Kidney tubule cell (primary cell): ENCODE measurements at places on chromosomes 11 and 22.
A peak's percentile ranks its signal among the peaks of the same experiment; 100 is the strongest.

GRCh38 chr11:73662445-73663157 is 16.2 kb downstream of the PLEKHB1 start:
- peak; percentile 17 for DNase-seq

GRCh38 chr11:61049859-61050258 is 52.4 kb upstream of the CD5 start:
- DNase-seq: no peak

DNA sequence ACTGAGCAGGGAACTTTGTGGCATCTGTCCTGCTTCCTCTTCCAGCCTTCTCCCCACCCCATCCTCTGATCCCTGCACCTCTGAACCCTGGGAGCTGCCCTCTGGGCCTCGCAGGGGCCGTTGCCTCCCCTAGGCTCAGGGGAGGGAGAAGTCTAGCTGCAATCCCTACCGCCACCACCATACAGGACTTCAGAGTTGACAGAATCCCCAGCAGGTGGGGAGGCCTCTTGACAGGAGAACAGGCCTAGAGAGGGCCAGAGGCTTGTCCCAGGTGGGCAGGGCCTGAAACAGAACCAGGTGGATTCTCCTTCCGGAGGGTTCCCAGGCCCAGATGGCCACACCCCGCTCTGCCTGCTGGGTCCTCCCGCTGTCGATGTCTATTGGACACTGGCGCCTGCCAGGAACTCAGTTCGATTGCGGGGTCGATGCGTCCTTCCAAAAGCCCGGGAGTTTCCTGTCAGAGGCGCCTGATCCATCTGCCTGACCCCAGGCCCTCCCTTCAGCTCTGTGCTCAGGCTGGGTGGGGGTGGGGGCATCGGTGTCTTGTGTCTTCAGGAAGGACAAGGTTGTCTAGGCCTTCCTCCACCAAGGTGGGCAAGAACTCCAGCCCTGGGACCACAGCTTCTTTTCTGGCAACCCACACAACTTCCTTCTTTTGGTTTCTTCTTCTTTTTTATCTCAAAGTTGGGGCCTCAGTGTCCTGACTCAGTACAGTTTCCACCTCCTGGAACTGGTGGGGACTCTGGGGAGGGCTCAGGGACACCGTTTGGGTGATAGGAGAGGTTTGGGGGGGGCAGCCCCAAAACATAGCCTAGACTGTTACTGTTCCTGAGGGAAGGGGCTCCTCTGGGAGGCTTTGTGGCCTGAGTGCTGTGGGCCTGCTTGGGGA is 6.4 kb downstream of the STARD10 start:
- DNase-seq: no peak

DNA sequence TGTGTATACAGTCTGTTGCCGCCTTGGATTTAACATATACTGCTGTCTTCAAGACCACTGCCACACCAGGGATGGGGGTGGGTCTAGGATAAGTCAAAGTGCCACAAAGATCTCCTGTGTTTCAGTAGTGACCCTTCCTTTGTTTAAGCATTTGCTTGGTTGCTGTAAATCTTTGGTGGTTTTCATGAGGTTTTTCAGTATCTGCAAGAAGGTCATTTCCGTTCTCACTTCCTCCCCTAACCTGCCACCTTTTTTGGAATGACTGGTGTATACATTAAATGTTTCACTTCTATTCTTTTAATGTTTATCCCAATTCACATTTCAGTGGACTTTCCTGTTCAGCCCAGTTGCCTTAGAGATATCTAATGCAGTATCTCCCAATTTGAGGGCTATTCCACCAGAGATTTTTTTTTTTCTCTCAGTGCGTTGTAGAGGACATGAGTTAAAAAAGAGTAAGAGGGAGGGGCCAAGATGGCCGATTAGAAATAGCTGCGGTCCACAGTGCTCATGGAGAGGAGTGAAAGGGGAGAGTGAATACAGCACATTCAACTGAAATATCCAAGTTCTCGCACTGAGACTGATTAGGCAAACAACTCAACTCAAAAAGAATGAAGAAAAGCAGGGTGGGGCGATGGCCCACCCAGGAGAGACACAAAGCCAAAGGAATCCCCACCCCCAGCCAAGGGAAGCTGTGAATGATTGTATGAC is 43.2 kb downstream of the USP47 start:
- no peak for DNase-seq

DNA sequence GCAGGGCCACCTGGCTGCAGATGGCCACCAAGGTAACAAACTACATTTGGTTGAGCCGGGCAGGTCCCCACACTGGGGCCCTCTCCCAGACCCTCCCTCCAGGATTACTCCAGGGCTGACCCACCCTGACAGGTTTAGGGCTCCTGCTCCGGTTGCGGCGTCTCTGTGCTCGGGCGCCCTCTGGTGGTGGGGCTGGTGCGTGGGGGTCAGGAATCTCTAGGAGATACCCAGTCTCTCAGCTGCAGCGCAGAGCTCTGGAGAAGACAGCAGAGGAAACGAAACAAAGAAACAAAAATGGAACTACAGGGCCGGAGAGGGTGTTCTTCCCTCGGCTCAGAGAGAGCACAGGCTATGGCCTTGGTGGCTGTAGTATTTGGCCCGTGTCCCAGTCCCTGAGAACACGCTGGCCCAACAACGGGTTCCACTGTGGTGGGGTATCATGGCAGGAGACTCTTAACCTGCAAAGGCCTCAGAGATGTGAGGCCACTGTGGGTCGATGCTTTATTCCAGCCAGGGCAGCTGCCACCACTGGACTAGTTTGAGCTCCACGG is 2.4 kb downstream of the C11orf96 start:
- DNase-seq: peak; percentile 39

DNA sequence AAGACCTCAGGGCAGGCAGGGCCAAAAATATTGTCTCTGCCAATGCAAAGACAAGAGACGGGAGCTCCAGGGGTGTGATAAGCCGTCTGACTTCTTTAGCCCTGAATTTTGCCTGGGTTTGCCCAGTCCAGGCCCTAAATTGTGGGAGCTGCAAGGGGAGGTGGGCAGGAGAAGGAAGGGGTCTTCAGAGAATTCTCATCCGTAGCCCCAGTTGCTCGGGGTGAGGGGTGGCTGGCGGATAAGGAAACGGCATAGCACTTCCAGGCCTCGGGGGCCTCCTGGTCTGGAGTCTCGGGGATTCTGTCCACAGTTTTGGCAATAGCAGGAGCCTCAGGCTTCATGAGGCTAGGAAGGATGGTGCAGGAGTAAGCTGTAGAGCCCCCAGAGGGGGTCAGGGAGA is 7.4 kb downstream of the CD5 start:
- DNase-seq: no peak

- DNase-seq: no peak
These were observed 18.8 kb upstream of the PRSS23 start for GRCh38 chr11:86781546-86781945.

- peak; percentile 44 for DNase-seq
These were observed 515.1 kb downstream of the INSC start for GRCh38 chr11:15629690-15630321.

DNA sequence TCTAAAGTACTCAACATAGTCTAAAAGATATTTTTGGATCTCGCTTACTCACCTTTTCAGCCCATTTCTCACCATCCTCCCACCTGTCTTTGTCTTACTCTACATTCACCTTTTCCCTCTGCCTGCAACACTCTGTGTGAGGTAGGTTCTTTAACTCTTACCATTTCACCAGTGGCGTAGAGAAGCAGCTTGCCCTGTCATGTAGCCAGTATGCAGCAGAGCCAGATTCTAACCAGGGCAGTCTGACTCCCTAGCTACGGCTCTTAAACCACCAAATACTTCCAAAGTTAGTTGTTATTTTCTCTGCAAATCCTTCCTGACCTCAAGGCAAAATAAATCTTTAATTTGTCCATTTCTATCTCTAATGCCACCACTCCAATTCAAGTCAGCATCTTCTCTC is 7.5 kb downstream of the ALG8 start:
- no peak for DNase-seq

GRCh38 chr11:69062169-69062855 is 13.6 kb downstream of the TPCN2 start:
- no peak for DNase-seq

GRCh38 chr22:49291169-49291568 is 536.5 kb downstream of the BRD1 start:
- no peak for DNase-seq

DNA sequence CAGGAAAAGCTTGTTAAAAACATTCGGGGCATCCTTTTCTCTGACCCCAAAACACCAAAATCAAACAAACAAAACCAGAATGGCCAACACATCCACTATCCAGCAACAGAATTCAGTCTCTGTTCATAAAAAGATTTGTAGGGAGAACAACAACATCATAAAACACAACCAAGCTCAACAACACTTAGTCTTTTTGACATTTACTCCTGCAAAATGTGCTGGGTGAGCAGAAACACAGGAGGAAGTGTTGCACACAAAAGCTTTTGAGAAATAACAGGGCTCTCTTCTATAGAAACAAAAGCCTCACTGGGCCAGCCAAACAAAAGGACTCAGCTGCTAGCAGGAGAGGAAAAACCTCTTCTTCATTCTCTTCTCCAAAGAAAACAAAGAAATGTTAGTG is 736.0 kb upstream of the CCDC90B start:
- DNase-seq: no peak

GRCh38 chr11:128757886-128758612 is 64.2 kb downstream of the FLI1 start:
- DNase-seq: no peak

GRCh38 chr11:33827206-33827605 is 52.9 kb upstream of the FBXO3 start:
- no peak for DNase-seq

DNA sequence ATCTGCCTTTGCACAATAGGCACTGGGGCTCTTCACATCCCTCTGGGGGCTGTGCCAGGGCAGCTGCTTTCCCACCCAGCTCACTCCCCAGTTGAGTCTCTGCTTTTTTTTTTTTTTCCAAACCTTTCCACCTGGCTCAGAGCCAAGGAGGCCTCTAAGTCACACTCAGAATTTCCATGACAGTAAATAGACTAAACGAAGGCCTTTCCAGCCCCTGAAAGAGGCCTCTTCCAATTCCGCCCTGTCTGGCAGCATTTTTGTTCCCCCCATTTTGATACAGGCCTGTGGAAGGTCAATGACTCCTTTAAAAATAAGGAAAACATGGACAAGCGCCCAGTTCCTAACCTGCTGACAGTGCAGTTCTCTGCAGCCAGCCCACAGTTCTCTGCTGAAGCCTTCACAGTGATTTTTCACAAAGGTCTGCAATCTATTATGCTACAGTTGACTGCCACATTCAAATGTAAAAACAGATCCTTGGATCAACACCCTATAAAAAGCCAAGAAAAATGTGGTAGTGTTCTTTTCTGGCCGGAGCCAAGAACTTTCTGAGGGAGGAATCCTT is 107.5 kb upstream of the SESN3 start:
- peak; percentile 24 for DNase-seq

- no peak for DNase-seq
These were observed 26.8 kb downstream of the MYH9 start for GRCh38 chr22:36360871-36361383.

DNA sequence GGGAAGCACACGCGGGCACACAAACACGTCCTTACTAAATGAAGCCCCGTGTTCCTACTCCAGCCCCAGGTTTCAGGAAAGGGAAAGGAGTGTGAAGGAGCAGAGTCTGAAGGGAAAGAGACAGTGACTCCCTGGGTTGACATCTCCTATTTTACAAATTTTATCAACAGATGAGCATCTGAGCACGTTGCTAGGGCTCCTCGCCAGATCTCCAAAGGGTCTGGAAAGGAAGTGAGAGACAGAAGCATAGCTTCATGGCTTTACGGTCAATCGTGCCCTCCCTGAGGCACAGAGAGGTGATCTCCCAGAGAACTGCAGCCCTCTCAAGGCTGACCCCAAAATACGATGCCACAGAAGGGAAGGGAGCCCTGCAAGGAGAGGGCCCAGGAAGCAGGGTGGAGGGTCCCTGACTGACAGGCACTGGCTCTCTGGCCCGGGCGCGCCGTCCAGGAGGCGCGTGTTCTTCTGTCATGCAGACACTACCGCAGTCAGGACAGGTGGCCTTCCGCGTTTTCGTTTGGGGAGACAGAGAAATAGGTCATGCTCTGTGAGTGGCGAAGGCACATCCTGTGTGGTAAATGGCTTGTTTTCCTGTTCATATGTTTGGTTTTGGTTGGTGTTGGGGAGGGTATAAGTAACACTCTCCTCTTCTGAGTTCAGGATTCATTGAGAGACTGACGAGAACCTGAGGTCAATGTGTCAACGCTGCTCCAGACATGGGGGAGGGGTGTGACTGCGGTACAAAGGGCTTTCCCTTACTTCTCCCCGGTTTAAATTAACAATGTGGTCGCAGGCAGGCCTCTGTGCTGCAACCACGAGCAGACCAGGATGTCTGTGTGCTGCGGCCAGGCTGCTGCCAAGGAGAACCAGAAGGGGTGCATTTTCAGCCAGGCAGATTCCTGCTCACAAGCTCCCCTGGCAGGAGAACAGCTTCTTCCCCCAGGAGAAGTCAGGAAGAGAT is 813.3 kb downstream of the OPCML start:
- DNase-seq: no peak

DNA sequence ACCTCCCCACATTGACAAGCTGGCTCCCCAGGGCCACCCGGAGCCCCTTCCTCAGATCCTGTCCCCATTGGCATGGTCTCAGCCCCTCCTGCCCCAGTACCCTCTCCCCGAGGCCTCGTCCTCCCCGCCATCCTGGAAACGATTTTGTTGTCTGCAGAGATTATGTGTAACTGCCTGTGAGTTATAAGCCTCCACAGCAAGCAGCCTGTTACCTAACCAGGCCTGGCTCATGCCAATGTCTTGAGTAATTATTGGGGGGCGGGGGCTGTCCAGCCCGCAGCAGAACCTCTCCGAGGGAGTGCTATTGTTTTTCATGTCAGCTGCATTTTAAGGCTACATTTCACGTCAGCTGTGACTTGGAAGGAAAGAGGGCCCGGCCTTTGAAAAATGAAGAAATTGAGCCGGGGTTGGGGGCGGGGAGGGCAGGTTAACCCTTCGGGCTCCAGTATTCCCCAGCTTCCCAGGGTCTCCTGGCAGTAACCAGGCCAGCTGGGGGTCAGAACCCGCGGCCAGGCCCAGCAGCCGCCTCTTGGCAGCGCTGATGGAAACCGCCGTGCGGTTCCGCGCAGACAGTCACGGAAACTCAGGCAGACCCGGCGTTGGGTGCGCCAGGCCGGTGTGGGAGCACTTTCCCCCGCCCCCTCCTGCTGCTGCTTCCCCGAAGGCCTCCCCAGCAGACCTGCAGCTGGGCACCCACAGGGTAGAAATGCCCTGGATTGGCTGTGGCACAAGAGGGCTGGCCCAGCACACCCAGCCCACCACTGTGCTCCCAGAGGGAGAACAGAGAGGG is 59.5 kb downstream of the CDKN1C start:
- DNase-seq: peak; percentile 83

GRCh38 chr11:942823-943222 is 17.2 kb downstream of the AP2A2 start:
- peak; percentile 85 for DNase-seq

DNA sequence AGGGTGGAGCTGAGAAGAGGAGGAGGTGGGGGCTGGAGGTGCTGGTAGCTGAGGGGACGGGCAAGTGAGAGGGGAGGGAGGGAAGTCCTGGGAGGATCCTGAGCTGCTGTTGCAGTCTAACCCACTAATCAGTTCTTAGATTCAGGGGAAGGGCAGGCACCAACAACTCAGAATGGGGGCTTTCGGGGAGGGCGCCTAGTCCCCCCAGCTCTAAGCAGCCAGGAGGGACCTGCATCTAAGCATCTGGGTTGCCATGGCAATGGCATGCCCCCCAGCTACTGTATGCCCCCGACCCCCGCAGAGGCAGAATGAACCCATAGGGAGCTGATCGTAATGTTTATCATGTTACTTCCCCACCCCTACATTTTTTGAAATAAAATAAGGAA is 24.4 kb downstream of the FADS3 start:
- DNase-seq: no peak

- peak; percentile 90 for DNase-seq
These were observed 7.6 kb downstream of the CARS1 start for GRCh38 chr11:3049430-3050243.

- no peak for DNase-seq
These were observed 145.2 kb downstream of the FCHSD2 start for GRCh38 chr11:72996959-72997358.

GRCh38 chr11:128678024-128678423 is 15.8 kb upstream of the FLI1 start:
- no peak for DNase-seq
